ENCODE measurements at places on chromosomes 6 and 20.

DNA sequence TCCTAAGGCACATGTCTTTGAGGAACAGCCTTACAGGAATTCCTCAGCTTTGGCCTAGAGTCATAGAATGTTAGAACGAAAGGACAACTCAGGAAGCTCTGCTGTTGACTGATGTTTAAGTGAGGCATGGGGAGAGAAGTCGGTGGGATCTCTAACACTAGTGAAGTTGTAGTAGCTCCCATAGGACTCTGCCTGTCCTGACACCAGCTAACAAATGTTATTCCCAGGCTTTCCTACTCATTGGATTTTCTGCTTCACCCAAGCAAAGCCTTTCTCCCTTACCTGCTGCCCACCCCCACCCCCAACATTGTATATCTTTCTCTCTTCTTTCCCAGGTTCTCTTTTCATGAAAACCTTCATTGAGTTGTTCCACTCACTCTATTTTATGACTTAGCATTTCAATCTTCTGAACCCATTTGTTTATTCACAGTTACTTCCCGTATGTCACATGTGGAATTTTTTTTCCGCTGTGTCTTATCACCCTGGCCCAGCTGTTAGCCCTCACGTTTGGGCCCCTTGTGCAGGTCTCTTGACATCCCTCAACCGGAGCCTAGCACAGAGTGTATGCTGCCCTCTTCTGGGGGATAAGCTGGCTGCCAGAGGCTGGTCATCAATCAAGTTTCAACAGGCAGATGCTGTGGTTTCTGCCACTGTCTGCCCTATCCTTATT lies 39.2 kb upstream of the RNF8 start:
- DNase-seq, result no peak

- DNase-seq, result no peak
Measured at GRCh38 chr6:133752129-133752528, 136.8 kb upstream of the TCF21 start.

- DNase-seq, result no peak
Measured at GRCh38 chr20:655726-656624, 3.0 kb upstream of the SRXN1 start.

DNA sequence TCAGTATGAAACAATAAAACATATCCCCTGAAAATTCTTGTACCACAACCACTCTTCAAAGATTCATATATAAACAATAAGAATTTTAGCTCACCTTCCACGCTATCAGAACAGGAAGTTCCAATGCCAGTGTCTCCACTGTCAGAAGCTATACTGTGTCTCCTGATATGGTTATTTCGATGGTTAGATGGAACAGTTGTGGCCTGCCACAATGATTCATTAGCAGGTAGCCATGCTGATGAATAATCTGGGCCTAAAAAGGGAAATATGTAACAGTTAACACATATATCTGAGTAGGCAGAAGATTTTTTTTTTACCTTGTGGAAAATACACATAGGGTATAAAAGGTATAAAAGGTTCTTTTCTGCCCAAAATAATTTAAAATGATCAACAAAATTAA lies 19.0 kb downstream of the CEP85L start:
- no peak for DNase-seq

DNA sequence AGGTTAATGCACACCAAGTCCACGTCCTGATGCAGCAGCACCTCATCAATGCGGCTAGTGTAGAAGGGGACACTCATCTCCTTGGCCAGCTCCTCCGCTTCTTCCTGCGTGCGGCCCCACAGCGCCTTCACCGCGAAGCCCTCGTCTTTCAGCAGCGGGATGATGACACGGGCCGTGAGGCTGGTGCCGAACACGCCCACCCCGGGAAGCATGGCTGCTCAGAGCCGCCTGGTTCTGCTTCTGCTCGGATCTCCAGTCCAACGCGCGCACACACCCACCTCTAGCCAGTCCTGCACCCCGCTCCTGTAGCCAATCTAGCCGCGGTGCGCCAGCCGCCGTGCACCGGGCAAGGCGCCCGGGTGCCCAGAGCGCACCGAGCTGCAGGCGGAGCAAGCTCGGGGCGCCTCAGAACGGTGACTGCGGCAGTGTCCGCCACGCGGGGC lies 700 bp downstream of the GFOD1 start:
- DNase-seq, result peak; percentile 66

DNA sequence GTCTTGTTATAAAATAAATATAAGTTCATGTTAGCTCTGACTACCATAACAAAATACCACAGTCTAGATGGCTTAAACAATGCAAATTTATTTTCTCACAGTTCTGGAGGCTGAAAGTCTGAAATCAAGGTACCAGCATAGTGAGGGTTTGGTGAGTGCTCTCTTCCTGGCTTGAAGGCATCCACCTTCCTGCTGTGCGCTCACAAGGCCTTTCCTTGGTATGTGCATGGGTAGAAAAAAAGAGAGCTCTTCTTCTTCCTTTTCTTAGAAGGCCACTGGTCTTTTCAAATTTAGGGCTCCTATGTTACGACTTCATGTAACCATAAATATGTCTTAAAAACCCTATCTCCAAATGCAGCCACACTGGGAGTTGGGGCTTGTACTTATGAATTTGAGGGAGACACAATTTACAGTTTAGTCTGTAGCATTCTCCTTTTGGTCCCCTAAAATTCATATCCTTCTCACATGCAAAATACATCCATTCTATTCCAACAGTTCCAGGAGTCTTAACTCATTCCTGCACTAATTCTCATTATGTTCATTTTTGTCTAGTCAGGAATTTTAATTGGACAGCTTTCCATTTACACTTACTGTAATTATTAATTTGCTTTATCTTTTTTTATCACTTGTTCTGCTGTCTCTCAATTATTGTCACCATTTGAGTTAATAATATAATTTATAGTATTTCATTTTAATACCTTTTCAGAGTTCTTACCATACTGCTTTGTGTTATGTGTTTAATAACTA lies 381.9 kb upstream of the EPHA7 start:
- no peak for DNase-seq

- DNase-seq, result no peak
Measured at GRCh38 chr20:17934141-17934862, 34.3 kb downstream of the SNX5 start.

GRCh38 chr6:119742188-119742803 lies 392.7 kb upstream of the MAN1A1 start:
- DNase-seq, result no peak
